Effector memory CD4-positive, alpha-beta T cell (primary cell): ENCODE measurements at places on chromosomes 11 and 22.

GRCh38 chr11:10856689-10857458 is 979 bp downstream of the ZBED5 start:
- DNase-seq, result no peak

DNA sequence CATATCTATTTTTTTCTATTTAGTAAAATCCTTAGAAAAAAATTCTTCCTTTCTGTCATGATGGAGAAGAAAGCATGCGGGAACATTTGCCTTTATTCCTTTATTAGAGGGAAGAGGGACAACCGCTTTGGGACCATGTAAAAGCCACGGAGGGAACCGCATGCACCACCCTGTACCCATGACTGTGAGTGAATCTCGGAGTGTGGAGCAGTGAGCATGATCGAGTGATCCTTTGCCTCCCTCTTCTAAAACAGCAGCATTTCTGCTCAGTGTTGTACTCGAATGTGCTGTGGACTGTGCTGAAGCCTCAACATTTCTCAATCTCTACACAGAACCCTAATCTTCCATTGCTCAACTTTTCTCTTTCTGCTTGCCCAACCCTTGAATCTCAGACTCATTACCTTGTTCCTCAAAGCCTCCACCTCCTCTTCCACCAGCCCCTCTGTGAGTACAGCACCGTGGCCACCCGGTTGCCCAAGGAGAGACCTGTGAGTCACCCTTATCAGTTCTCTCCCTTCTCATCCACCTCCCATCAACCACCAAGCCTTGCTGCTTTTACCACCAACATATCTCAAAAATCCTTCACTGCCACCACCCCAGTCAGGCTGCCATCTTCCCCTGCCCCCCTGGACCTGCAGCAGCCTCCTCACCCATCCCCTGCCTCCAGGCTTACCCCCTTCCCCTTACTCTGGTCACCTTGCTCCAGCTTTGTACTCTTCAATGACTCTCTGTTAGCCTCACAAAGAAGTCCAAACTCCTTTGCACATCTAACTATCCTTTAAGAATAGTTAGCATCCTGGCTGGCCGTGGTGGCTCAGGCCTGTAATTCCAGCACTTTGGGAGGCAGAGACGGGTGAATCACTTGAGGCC is 103.1 kb downstream of the NAT10 start:
- no peak for DNase-seq

GRCh38 chr11:16814410-16815046 is 76.1 kb downstream of the C11orf58 start:
- DNase-seq, result no peak

GRCh38 chr22:31343235-31344191 is 2.6 kb downstream of the PATZ1 start:
- no peak for DNase-seq

DNA sequence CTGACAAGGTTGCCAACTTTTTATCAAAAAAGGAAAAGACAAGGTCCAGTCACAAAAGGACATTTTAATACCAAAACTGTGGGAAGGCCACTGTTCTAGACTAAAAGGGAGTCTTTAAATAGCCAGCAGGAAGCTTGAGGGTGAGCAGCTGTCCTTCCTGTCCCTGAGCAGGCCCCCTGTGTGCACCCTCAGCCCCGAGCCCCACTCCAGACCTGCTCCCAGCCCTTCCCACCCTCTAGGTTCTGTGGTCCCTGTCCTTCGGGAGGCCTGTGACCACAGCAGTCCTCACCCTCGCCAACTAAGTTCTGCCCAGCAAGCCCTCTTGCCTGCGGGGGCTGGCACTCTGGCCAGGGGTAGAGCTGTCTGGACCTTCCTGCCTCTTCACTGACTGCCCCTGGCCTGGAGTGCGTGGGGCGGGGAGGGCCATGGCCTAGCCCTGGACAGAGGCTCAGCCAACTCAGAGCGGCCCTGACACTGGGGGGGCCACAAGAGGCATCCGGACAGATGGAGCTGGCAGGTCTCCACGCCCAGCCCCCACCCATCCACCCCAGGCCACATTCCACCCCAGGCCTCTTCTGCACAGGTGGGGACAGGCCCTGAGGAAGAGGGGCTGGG is 1.6 kb upstream of the PLXNB2 start:
- no peak for DNase-seq

GRCh38 chr11:48167380-48167779 is 49.2 kb upstream of the OR4B1 start:
- DNase-seq, result no peak

DNA sequence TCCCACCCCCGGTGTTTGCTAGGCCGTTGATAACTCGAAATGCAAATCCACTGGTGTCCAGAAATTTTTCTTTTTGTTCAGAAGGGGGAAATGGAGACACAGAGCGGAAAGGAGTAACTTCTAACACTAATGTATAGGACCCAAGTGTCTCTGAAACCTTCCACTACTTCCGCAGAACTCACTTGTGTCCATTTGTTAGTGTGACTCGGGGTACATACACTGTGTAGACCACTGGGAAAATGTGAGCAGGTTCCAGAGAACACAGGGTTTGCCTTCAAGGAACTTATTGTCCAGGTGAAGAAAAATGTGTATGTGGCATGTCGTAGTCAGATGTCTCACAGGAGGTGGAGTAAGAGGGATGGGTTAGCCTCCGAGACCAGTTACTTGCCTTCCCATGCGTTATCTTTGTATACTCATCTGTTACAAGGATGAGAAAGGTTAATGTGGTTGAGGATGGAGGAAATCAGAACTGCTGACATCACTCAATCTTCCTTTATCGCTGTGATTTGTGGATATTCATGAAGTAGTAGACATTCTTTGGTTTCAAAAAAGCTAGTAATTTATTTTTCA is 857 bp downstream of the ARCN1 start:
- DNase-seq, result no peak

GRCh38 chr11:62671236-62671607 is 251 bp upstream of the UQCC3 start:
- DNase-seq, result no peak

- DNase-seq, result no peak
Observed at GRCh38 chr11:104700609-104701008, 197.7 kb downstream of the CASP12 start.

DNA sequence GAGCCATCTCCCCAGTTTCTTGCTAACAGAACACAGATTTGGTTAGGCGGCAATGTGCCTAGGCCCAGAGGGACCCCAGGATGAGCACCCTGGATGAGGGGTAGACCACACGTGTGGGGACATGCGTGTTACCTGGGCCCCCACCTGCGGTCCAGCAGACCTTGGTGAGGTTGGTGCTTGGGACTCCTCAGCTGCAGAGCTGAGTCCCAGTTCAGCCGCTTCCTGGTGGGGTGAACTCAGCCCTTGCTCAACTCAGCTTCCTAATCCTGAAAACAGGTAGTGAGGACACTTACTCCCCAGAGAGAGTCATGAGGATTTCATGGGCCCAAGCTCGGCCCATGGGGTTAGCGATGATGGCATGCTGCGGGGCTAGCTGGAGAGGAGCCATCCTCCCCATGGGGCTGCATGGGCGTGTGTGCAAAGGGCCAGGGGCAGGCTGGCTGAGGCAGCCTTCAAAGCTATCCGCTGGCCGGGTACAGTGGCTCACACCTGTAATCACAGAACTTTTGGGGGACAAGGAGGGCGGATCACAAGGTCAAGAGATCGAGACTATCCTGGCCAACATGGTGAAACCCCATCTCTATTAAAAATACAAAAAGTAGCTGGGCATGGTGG is 46.9 kb upstream of the SHISAL1 start:
- no peak for DNase-seq

- DNase-seq, result no peak
Observed at GRCh38 chr11:31959716-31960115, 131.2 kb upstream of the RCN1 start.

DNA sequence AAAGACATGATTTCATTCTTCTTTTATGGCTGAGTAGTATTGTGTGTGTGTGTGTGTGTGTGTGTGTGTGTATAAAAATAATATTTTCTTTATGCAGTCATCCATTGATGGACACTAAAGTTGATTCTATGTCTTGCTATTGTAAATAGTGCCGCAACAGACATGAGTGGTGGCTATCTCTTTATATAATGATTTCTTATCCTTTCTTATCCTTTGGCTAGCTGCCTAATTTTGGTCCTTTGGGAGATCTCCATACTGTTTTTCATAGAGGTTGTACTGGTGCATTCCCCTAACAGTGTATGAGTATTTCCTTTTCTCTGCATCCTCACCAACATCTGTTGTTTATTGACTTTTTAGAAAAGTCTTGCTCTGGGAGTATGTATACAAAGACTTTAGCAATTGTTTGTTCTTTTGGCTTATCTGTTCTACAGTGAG is 107.0 kb downstream of the STIM1 start:
- no peak for DNase-seq

- DNase-seq, result no peak
Observed at GRCh38 chr11:108593923-108594434, 411 bp upstream of the EXPH5 start.

- DNase-seq, result no peak
Observed at GRCh38 chr11:122025757-122026156, 90.3 kb downstream of the BLID start.

GRCh38 chr11:2835751-2836150 is 49.8 kb downstream of the CDKN1C start:
- no peak for DNase-seq

GRCh38 chr22:45036154-45036553 is 26.3 kb upstream of the PHF21B start:
- no peak for DNase-seq

DNA sequence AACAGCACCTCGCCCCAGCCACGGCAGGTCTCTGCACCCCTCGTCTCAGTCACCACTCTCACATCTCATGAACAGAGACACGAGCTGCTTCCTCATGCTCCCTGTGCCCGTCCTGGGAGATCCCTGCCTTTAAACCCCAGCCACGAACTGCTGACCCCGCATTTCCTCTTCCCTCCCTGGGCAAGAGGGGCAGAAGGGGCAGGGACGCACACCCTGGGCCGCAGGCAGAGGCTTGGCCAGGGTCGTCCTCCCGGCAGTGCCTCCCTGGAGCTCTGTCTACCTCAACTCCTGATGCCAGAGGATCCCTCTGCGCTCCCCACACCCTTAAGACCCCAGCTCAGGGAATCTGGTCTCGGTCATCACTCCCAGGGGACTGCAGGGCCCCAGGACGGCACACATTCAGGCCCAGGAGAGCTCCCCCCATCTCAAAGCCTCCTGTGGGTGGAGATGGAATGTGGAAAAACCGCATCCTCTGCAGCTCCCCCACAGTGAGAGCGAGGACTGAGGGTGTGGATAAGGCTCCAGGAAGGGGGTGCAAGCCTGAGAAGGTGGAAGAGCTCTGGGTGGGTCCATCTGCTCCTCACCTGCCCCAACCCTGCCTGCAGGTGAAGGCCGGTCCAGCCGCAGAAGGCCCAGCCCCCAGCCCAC is 1.2 kb downstream of the BID start:
- DNase-seq, result no peak

- no peak for DNase-seq
Observed at GRCh38 chr11:45096636-45097035, 49.8 kb upstream of the PRDM11 start.

- no peak for DNase-seq
Observed at GRCh38 chr11:95652002-95652472, 137.5 kb downstream of the FAM76B start.
